Fibroblast of upper back skin (primary cell): ENCODE measurements at places on chromosomes 3 and 15.

DNA sequence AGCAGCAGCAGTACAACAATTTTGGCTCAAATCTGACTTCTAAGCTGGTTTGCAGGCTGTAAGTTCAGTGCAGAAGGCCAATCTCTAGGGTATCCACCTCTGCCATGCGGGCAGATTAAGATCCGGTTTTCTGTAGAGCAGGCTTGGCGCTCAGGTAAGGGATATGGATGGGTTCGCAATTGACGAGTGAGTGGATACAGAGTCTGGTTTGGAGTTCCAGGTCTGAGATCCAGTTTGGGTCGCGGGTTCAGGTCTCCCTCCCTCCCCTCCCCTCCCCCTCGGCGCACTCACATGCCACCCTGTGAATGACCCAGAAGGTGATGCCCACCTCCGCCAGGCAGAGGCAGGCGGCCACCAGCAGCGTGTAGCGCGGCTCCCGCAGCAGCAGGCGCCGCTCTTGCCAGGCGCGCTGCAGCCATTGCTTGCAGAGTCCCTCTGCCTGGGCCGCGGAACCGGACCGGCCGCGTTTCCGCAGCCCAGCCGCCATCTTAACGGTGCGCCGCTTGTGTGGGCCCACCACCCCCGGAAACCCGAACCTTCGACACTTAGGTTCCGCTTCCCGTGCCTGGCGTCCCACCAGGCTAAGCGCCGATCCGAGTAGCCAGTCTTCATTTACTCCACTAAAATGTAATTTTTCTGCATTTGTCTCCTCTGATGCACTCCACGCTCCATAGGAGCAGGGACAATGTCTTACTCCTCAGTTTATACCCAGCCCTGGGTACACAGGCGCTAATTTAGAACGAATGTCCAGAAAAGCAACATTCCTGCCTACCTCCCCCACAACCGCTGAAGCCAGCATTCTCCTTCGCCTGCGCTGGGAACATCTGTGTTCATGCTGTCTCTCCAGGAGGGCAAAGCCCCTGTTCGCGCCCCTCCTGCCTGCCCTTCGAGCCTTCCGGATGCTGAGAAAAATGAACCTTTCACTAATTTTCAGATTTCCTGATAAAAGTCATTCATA lies at the start of gene ALG3:
Gene ALG3 (minus strand): TSS at position 509 of the 958 bp plus-strand sequence. CDS start 22 bp downstream, at position 487.
- peak; percentile 82 for DNase-seq

GRCh38 chr3:152147748-152148147 lies 121.0 kb upstream of the MBNL1 start:
- no peak for DNase-seq

DNA sequence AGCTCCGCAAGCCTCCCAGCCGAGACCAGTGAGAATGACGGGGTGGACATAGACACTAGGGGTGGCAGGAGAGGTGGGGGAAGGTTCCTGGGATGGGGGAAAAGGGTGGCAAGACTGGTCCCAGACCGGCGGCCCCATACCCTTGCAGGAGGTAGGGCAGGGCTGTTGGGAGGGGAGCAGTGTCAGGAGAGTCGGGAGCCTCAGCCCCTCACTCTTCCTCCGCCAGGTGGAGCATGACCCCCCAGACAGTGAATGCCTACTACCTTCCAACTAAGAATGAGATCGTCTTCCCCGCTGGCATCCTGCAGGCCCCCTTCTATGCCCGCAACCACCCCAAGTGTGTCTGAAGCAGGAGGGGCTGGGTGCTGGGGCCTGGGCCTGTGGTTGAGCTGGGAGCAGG lies 8.7 kb upstream of the PSMD2 start:
- DNase-seq = no peak

DNA sequence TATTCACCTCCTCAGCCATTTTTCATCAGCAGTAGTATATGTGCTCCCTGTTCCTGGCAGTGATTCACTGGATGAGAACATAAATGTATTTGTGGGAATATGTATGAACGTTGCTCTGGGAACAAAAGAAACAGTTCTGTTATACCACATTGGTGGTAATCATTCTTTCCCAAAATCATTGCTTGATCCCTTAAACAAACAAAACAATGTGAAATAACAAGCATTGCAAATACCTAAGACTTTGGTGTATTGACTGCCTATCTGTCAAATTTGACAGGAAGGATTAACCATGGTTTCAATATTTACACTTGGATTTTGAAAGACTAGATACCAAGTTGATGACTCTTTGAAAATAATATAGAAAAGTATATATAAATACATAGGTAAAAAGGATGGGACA lies 284.1 kb downstream of the FHIT start:
- no peak for DNase-seq

DNA sequence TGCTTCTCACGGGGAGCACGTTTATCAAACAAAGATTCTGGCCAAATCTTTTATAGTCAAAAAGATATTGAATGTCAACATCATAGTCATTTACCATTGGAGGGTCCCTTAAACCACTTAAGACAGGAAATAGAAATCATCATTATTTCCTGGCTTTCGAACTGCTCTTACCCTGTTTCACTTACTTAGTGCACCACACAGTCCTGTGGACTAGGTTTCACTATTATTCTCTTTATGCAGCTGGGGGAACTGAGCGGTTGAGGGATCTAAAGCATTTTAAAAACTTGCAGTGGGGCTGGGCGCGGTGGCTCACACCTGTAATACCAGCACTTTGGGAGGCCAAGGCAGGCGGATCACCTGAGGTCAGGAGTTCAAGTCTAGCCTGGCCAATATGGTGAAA lies 13.7 kb upstream of the TPRG1 start:
- DNase-seq = no peak

GRCh38 chr15:90232196-90232595 lies 1.5 kb downstream of the CIB1 start:
- no peak for DNase-seq

DNA sequence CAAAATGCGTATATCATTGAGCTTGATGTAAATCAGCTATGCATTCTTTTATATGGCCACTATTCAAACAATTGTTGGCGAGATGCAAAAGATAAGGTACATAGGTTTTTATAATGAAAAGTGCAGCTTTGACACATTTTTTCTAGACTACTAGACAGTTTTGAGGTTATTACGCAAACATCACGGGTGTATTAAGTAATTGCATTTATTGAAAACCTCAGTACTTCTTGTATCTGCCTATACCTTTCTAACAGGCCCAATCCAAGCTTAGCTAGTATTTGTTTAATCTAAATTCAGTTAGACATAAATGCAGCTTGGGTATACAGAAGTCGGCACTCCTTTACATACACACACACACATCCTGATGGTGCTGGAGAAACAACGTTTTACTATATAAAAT lies 2.7 kb downstream of the SPESP1 start:
- DNase-seq = no peak
